ENCODE measurements at places on chromosomes 13 and 19.

DNA sequence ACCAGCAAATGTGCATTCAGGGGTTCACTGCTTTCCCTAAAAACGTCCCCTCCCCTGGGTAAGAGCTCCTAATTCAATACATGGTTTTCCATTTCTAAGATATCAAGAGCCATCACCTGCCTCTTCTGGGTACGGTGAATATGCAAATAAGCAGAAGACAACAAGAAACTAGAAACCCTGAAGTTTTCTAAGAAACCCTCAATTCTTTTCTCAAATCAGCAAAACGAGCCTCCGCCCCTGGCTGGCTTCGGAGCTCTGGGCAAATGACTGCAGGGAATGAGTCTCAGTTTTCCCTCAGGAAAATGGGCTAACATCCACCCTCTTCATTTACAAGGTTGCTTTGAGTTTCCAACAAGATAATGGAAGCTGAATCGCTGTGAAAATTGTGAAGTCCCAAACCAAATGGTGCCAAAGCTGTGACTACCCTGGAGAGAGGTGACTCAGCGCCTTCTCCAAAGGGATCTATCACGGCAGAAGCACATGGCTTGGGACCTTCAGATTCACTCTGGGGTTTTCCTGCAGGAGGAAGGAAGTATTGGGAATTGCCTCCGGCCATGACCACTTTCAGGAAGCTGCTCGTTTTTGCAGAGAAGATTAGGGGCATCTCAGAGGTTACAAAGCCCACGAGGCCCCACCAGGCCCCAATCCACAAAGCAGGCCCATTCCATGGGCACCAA, 26.6 kb downstream of the KLF2 start:
- DNase-seq: no peak

- no peak for DNase-seq
Measured at GRCh38 chr13:56352361-56352760, 788.4 kb upstream of the PRR20A start.

- DNase-seq: no peak
Measured at GRCh38 chr13:48241651-48242050, 8.6 kb downstream of the ITM2B start.

- no peak for DNase-seq
Measured at GRCh38 chr19:7505682-7506384, 10.1 kb upstream of the ZNF358 start.

- DNase-seq: peak; percentile 70
Measured at GRCh38 chr19:46745521-46746280, at the start of gene FKRP. TSS of gene FKRP (plus strand) at chr19:46746057. CDS start at chr19:46755451, 9,394 bp downstream.

GRCh38 chr13:114151565-114152284, 19.3 kb upstream of the RASA3 start:
- no peak for DNase-seq

DNA sequence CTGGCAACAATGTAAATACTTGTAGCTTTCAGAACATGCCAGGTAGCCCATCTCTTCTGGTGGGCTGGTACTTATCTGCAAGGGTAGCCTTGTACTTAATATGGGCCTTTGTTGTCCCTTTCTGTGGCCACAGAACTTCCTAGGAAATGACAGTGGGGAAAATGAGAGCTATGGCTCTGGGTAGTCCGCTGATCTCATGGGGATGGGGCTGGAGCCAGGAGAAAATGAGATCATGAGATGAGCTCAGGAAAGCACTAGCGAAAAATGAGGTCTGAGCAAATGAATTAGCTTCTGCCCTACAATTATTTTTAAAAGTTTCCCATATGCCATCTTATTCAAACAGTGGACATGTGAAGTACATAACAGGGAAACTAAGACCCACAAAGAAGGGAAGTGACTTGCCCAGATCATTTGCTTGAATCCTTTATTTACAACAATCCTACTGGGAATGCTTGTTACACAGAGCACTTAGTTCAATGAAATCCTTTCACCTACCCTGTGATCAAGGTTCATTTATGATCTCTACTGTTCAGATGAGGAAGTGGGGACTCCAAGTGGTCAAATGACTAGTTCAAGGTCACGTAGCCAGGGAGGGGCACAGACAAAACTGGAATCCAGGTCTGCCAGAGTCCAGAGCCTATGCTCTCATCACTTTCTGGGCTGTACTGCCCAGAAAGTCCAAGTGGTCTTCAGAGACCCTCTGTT, 87.1 kb downstream of the PTPRS start:
- DNase-seq: no peak

GRCh38 chr19:32555786-32556185, 25.2 kb upstream of the PDCD5 start:
- no peak for DNase-seq
